ENCODE measurements at places on chromosomes 2 and 18. TPM values are rescaled to one million over a fixed set of nuclear protein-coding genes. Genes with fewer than 3 reads are reported as not detected.

CAPN10 gene
- 27.6 TPM for total RNA-seq

MFSD6 gene
- 19.7 TPM for total RNA-seq

ADGRF3 gene
- not detected for total RNA-seq

SLC14A1 gene
- total RNA-seq, result not detected

MATN3 gene
- total RNA-seq, result 0.83 TPM

MYCN gene
- total RNA-seq, result not detected

ST6GAL2 gene
- total RNA-seq, result 0.34 TPM

SERPINB7 gene
- 2.6 TPM for total RNA-seq

- peak; percentile 77 for DNase-seq
Measured at GRCh38 chr2:219252084-219252483, 959 bp upstream of the TUBA4B start.

GRCh38 chr2:143255899-143256298, 126.7 kb downstream of the ARHGAP15 start:
- no peak for DNase-seq

GRCh38 chr2:152376385-152376784, 41.4 kb downstream of the FMNL2 start:
- peak; percentile 38 for DNase-seq

DNA sequence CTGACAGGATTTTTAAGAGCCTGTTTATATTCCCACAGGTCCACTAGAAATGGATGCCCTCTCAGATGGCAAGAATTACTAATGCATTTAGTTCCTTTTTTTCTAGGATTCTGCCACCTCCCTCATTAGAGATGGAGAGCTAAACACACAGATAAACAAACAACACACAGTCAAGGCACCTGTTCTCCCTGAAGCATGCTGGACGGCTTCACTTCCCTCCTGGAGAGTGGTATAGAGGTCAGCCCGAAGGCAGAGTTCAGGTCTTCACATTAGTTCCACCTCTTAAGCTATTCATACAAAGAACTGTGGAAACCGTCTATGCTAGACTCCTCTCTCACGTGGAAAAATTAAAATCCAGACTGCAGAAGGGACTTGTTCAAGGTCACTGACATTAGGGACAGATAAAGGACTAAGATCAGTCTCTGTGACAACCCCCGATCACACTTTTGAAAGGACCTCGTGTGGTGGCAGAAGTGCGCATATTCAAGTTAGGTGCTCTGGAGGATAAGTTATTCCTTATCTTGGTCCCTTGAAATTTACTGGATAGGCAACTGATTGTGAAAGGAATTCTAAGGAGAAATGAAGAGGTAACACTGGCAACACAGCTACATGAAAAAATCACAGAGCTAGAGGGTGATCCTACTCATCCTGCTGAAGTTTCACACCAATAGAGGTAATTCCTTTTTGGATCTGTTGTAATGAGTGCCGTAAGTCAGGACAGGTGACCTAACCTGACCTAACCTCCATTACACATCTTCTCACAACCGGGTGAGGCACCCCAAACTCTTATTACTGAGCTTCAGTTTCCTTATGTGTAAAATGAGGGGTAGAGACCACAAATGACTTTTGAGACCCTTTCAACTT, 75.1 kb downstream of the SPRED2 start:
- no peak for DNase-seq

DNA sequence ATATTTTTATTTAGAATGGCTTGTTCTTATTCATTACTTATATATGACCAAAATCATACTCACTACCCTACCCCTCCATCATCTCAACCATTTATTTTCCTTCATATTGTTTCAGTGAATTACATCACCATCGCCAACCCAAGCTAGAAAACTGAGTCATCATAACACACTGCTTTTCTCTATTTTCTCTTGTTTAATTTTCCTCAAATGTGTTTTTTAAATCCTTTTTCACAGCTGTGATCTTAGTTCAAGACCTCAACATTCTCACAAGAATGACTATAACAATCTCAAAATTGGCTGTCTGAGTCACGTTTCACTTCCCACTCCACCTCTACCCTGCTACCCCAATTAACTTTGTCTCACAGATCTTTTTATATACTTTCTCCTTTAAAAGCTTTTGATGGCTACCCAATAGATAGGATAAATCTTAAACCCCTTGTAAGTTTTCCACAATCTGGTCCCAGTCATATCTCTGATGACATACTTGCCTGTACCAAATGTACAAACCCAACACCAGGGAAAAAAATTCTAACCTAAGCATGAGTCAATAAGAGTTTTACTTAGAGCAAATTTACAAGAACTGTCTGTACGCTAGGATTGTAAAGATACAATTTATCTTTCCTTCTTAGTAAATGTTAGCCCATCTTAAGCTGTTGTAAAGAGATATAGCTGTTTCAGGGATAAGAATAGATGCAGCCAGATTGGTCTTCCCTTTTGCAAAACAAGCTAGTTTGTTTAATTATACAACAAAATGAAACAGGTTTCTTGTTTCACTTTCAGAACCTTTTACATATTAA, 635.1 kb upstream of the SLC39A10 start:
- no peak for DNase-seq

DNA sequence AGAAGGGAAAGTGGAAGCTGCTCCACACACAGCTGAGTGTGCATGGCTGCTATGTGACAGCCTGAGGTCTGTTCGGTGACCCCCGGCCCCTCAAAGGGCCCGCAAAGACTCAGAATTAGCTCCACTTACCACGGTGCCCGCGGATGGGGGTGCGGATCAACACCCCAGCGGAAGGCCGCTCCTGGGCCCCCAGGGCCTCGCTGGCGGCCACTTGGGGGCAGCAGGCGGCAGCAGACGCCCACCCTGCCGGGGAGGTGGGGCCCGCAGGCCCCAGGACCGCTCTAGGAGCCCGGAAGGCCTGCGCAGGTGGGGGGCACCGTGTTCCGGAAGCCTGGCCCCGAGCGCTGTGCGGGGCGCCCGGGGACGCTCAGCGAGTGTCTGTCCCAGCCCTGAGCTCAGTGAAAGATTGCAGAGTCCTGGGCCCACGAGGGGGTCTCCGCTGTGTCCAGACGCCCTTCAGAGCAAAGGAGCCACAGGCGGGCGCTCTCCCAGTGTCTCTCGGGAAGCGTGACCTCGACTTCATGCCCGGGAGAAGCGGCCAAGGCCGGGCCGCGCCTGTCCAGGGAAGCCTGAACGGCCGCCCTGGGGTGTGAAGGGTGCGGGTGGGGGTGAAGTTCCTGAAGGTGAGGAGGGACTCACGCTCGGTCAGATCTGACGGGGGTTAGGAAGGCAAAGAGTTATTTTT, 118.7 kb downstream of the VAPA start:
- no peak for DNase-seq

DNA sequence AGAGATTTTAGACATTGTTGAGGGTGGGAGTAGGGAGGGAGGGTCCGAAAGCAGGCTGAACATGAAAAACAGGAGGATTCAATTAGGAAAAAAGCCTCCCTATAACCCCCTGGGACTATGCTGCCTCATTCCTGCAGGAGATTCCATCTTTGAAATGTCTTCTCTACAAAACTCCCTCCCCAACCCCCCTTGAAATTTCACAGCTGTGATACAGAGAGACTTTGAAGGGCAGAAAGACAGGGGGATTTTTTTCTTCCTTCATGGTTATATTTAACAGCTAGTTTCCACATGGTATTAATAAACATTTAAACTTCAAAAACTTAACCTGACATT, 57.6 kb downstream of the TRIB2 start:
- no peak for DNase-seq

DNA sequence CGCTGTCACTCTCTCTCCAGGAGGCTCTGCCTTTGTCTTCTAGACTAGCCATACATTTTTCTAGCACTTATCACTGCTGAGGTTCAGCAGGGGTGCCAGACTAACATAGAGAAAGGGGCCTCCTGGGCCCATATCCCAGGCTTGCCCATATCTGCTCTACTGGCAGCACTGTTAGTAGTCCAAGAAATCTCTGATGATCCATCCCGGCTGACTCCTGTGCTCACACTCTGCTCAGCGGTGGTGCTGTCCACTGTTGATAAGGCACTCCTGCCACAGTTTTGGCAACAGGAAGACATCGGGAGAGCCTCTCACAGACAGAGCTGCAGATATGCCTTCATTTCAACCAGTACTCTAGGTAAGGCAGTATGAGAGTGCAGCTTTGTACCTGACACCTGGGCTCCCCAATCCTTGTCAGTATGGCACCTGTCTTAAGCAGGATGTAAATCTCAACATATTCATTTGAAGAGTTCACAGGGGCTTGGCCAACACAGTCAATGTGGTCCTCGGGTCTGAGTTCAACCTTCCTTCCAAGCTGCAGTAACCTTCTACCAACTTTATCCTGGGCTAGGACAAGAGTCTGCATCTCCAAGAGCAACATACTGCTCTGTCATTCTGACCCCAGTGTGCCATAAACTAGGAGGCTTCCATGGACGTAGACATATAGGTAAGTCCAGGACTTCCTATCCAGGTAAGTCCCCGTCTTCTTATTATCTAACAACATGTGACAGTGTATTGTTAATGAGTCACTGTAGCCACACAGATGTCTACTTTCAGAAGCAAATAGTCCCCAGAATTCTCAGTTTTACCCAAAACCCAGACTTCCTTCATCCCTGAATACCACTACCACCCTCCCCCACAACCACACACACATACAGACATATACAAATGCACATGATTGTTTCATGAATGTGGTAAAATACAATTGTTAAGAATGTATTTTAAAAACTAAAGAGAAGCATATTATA, 16.2 kb downstream of the KLF7 start:
- DNase-seq, result no peak

DNA sequence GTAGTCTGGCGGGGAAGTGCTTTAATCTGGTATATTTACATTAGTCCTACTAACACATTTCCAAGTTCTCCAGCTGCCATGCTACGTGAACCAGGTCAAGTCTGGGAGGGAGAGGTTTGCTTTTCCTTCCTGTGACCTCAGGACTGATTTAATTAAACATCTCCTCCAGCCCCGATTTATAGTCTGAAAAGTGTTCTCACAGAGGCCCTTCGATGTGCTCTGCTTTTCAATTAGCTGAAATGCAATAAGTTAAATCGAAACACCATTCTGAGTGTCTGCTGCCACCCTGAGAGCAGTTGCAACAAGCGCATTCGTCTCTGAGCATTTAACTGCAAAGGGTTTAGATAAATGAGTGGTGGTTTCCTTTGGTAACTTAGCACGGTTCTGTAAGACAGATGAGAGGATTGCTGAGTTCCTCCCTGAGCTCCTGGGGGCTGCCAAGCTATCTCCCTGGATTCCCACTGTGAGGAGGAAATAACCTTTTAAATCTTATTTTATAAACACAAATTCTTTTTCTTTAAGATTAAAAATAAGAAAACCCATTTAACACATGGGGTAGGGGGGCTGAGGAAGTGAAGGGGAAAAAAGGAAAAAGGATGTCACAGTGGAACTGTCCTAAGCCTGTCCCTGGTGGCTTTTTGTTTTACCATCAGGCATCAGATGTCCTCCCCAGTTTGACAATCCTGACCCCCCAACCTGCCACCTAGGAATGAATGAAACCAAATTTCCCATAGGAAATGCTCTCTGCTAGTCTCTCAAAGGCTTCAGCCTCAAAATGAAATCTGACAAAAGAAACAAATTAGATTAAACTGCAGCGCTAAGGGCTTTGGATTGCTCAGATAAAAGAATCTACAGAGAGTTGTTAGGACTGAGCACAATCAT, 56.5 kb upstream of the CREB1 start:
- peak; percentile 77 for DNase-seq

DNA sequence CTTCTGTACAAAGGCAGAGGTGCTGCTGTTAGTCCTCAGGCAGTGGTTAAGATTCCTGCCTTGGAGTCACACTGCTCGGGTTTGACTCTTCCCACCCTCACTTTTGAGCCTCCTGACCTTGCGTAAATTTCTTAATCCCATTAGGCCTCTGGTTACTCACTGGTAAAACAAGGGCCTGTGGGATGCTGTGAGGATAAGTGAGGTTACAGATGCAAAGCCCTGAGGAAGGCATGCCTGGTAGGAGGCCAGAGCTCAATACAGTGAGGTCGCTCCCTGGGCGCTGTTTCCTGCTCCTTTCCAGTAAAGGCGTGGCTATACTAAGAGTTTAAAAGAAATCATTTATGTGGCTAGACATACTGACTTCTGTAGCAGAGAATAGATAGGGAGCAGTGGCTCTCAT, 127.5 kb upstream of the TMEM200C start:
- DNase-seq, result no peak

GRCh38 chr2:167869200-167869599, 378.2 kb downstream of the STK39 start:
- no peak for DNase-seq

DNA sequence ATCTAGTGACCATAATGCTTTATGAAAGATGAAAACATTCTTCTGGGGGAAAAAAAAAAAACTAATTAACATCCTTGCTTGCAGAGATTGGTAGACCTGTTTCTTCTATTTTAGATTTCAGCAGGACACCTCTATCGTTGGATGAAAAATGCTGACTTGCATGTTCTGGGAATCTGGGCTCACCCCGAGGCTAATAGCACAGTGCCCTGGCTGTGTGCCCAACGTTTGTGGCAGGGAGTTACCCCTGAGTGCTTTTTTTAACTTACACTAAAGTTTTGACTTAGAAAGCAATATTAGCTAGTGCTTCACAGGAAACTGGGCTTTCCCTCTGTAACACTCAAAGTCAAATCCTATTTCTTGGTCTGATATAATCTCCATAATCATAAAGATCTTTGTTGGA, 233.2 kb downstream of the SLC8A1 start:
- peak; percentile 75 for DNase-seq

- DNase-seq, result peak; percentile 20
Measured at GRCh38 chr18:12121175-12122042, 27.8 kb downstream of the ANKRD62 start.

- DNase-seq, result no peak
Measured at GRCh38 chr2:192288295-192288694, 93.6 kb upstream of the TMEFF2 start.

- DNase-seq, result peak; percentile 27
Measured at GRCh38 chr2:197079832-197080555, 153.5 kb upstream of the PGAP1 start.

DNA sequence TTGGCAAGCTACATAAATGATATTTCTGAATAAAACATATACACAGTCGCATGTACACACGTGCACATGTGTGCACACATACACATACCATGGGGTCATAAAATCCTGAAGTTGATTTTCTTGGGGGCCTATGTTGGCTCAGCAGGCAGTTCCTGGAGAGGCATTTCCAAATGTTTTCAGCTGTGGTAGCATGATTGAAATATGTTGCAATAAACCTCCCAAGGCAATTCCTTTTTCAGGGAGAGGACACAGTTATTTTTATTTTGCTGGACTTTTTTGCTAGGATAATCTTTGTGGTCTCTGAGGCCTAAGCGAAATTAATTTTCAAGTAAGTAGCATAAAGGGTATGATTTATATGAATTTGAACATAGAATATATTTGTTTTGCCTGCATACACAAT, 126.7 kb upstream of the LTBP1 start:
- DNase-seq, result no peak

All from MCF 10A (cell line).